ENCODE measurements at places on chromosomes 12 and 14.

- no peak for DNase-seq
These were observed 83.0 kb downstream of the DENND5B start for GRCh38 chr12:31507966-31508365.

DNA sequence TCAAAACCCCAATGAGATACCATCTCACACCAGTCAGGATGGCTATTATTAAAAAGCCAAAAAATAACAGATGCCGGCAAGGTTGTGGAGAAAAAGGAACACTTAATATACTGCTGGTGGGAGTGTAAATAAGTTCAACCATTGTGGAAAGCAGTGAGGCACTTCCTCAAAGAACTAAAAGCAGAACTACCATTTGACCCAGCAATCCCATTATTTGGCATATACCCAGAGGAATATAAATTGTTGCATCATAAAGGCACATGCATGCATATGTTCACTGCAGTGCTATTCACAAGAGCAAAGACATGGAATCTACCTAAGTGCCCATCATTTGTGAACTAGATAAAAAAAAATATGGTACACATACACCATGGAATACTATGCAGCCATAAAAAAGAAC is 59.9 kb downstream of the MGST1 start:
- no peak for DNase-seq

DNA sequence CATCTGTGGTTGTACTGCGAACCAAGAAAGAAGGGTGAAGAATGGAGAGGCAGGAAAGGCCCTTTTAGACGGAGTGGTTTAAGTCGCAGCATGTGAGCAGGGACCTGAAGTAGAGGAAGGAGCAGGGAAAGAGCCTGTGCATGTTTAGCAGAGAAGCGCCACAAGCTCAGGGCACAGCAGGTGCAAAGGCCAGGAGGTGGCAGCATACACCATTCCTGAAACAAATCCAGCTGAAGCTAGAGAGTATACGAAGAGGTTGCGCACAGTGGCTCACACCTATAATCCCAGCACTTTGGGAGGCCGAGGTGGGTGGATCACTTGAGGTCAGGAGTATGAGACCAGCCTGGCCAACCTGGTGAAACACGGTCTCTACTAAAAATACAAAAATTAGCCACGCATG is 49.9 kb downstream of the HELB start:
- DNase-seq, result no peak

- no peak for DNase-seq
These were observed 109.7 kb downstream of the GPATCH2L start for GRCh38 chr14:76261371-76261811.

DNA sequence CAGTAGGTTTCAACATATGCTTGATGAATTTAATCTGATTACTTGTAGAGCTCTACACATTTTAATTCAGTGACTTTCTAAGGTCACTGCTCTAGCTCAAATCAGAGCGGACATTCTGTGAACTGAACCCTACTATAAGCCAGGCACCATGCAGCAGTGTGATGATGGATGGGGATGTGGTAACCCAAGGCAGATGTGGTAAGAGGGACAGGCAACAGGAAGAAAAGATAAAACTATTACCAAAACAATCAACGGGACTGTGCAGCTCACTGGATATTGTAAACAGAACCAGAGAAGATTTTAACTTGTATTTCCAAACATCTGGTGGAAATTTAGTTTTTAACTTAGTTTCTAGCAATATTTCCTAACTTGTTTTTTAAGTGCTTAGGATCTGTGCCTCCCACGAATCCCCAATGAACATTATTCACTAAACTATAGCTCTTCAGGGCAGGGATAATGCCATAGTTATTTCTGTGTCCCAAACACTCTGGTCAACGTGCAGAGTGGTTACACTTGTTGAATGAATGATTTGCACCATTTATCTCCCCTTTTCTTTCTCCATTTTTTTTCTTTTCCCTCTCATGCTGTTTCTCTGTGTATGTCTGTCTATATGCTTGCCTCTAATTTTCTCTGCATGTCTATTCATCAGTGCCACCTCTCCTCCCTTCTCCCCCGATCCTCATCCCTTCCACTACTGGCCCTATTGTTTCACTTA is 3.0 kb downstream of the ERO1A start:
- DNase-seq, result no peak

DNA sequence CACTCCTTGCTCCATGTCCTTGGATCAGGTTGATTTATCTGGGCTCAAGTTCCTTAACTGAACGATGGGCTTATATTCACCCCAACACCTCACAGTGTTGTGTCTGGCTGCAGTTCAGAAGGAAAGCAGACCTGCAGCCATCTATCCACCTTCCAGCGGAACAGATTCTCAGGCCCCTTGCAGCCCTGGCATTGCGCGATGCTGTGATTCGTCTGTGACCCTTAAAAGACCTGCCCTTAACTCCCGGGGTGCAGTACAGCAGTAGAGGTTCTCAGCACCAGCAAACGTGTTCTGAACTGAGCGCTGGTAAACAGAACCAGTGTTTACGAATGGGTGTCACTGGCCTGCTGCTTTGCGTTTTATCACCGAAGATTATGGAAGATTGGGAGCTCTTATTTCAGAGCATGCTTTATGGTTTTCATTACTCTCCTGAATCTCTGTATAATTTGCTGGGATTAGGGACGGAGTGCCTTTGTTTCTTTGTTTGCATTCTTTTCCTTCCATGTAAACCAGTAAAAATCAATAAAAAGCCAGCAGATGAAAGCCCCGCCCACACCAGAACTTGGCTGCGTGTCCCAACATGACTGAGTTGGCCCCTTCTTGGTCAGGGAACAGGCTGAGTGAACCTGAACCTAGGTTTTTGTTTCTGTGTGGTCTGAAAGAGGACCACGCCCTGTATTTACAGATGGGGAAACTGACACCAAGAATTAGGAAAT is 286.7 kb upstream of the CRY1 start:
- DNase-seq, result no peak

- no peak for DNase-seq
These were observed 155.0 kb downstream of the NUBPL start for GRCh38 chr14:31716208-31716607.

GRCh38 chr12:20057398-20057797 is 310.9 kb upstream of the PDE3A start:
- DNase-seq, result no peak
